Caudate nucleus (tissue), 63 donors: ENCODE measurements at places on chromosomes 12 and 14.
A peak's percentile ranks its signal among the peaks of the same experiment; 100 is the strongest.

DNA sequence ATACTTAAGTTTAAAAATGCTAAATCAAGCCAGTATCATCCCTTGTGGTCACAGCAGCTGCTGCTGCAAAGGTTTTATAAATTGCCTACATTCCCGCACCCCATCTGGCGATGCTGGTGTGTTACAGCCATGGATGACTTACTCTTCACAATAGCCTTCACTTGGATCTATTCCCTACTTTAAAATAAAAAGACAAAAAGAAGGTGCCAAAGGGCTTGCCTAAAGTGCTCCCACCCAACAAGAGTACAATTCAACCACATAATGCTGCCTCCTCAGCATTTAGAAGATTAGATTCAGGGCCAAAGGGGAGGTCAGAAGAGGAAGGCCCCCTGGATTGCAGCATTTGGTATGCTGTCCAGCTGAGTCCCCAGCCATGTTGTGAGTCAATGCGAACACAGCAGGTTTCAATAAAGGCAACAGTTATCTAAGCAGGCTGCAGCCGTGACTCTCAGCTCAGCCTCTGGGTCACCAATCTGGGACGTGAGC is 176.1 kb downstream of the DAD1 start:
- no peak for DNase-seq

GRCh38 chr14:95274279-95274678 is 45.4 kb downstream of the CLMN start:
- DNase-seq: no peak

DNA sequence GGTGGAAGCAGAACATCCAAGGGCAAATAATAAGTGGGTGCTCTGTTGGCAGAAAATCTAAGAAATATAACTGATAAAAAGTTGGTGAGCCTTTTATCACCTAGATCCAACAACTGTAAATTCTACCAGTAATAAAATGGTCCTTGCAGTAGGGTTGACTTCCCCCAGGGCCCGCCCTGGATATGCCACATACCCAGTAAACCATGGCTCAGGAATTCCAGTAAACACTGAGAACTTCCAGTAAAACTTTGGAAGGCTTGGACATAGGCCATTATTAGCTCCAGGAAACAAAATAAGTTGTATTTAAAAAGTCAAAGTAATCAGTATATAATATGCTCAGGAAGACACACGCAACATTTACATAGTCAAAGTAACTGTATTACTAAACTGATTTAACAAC is 402.2 kb downstream of the BCAT1 start:
- no peak for DNase-seq

DNA sequence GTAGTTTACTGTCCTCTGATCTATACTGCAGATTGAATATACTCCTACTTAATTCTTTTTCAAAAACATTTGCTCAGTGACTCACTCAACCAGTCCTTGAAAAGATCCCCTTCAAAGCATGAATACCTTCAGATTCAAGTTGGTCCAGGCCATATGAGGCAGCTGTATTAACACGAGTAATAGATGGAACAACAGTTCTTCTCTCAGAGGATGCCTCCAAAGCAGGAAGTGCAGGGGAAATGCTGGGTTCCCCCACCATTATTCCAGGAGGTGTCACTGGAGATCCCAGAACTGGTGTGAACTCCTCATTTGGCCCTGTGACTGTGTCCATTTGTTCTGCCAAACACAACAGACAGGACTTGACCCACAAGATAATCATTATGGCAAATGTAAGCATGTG is 20.6 kb downstream of the ARMH4 start:
- no peak for DNase-seq

DNA sequence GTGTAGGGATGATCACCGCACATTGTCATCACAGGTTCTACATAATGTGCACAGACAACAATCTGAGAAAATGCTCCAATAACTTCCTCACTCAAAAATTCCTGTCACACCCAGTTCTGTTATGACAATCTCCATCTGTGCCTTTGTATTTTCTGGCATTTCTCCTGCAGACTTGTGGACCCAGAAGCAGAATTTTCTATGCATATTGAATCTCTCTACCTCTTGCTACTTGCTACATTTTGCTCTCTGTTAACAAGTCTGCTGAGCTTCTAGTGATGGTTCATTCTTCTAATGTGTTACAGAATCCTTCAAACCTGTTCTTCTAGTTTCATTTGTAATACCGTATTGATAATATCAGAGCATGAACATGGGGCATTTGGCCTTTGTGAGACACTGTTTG is 127.8 kb upstream of the PTPRQ start:
- no peak for DNase-seq

- DNase-seq: peak; percentile 58
Observed at GRCh38 chr14:93744176-93744575, 44.1 kb downstream of the PRIMA1 start.

DNA sequence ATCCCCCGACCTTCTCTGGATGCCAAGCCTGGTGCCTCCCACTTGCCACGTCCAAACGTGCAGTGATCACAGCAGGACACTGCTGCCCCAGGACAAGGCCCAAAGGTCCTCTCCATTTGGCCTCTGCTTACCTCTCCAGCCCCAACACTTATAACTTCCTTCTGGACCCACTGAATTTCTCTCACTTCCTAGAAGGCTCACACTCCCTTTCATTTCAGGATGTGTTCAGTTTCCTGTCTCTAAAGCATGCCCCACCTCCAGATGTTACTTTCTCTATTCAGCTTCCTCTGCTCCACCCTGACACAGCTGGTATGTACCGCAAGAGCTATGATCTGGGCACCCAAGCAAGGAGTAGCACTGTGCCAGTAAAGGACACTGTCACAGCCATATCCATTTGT is 33.0 kb downstream of the CDKL1 start:
- no peak for DNase-seq

GRCh38 chr14:92906823-92907222 is 16.1 kb upstream of the CHGA start:
- DNase-seq: no peak

DNA sequence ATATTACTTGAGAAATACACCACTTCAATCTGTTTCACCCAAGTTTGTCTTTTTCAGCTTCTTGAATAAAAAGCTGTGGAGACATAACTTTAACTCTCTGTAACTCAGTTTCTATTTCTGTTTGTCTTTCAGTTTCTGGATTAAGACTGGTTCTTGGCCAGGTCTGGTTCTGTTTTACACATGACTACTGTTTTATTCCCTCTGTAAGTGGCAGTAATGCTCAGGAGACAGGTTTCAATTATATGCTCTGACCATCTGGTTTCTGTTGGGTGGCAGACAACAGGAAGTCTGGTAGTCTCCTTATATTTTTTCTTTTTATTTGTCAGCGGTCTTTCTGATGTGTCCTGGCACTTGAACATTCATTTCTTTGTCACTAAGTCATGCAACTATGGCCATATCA is 102.9 kb downstream of the RPS29 start:
- DNase-seq: no peak

GRCh38 chr12:3727877-3728632 is 24.9 kb downstream of the CRACR2A start:
- DNase-seq: no peak

- no peak for DNase-seq
Observed at GRCh38 chr12:115232455-115233156, 548.6 kb upstream of the TBX3 start.

DNA sequence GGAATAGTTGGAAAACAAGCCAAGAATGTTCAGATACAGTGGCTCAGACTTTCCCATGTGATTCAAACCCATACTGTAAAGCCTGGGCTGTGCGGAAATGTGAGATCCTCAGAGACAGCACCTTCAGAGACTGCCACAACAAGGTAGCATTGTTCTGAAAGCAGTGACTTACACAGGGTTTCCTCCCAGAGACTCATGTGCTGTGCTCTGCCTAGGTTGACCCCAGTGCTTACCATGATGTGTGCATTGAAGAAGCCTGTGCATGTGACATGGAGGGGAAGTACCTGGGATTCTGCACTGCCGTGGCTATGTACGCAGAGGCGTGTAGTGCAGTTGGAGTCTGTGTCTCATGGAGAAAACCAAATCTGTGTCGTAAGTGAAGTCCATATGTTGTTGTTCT is 219.4 kb downstream of the LRRK2 start:
- DNase-seq: no peak

DNA sequence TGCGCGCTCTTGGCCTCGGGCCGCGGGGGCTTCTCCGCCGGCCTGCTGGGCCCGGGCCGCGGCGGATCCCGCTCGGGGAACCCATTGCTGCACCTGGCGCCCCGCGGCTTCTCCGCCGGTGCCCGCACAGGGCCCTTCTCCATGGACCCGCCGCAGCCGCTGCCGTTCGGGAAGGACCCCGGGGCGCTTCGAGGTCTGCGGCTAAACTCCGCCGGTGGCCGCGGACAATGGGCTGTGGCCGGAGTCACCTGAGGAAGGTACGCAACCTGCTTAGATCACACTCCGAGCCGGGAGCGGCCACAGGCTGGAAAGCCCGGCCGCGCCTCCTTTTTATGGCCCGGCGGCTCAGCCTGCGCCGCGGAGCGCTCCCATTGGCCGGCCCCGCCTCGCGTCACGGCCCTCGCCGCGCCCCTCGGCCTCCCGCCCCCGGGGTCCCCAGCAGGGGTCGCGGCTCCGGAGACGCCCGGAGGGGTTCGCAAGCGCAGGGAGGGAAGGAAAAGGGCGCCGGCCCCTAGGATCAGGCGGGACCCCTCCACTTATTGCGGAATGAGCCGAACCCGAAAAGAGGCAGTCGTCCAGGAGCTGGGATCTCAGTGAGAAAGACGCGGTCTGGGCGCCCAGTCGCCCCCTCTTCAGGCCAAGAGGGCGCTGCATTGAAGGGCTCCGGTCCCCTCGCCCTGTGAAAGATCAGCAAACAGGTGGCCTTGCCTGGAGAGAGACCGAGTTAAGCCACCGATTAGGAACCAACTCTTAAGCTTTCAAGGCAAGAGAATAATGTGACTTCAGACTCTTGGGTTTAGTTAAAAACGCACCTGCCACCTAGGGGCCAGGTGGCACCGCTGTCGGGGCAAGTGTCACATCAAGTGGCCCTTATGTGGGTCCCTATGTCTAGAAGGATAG is at the start of gene GCH1:
Gene GCH1 (minus strand): TSS at position 306 of the 900 bp plus-strand sequence. CDS start 163 bp downstream, at position 143.
- DNase-seq: peak; percentile 53

GRCh38 chr12:124558313-124558712 is 9.1 kb downstream of the NCOR2 start:
- no peak for DNase-seq

- no peak for DNase-seq
Observed at GRCh38 chr12:1738446-1738845, 47.6 kb downstream of the ADIPOR2 start.
